ENCODE measurements at places on chromosomes 6 and 20. TPM values are rescaled to one million over a fixed set of nuclear protein-coding genes. Genes with fewer than 3 reads are reported as not detected.

Gene ZNF391
- 12.9 TPM for polyA plus RNA-seq

Gene C6orf141
- polyA plus RNA-seq, result 1.3 TPM

Gene LZTS3
- 21.5 TPM for polyA plus RNA-seq

Gene CST4
- polyA plus RNA-seq, result not detected

Gene PKHD1
- polyA plus RNA-seq, result 34.3 TPM

Gene PNLDC1
- polyA plus RNA-seq, result 0.14 TPM

GRCh38 chr6:16319813-16320532 is 81.6 kb downstream of the GMPR start:
- no peak for DNase-seq

DNA sequence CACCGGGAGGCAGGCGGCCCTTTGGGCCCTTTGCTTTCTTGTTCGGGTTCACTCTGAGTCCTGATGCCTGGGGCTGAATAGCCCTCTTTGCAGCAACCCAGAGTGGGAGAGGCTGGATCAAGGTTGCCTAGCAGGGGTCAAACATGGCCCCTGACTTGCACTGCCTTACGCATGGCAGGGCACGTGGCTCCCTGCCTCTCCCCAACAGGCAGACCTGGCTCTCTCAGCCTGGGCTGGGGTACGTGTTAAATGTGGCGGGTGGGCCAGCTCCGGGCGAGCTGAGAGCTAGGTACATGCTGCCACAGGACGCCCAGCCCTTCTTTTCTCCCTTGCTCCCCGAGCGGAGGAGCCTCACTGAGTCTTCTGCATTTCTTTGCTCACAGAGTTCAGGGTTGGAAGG is 7.3 kb downstream of the C6orf132 start:
- no peak for DNase-seq

DNA sequence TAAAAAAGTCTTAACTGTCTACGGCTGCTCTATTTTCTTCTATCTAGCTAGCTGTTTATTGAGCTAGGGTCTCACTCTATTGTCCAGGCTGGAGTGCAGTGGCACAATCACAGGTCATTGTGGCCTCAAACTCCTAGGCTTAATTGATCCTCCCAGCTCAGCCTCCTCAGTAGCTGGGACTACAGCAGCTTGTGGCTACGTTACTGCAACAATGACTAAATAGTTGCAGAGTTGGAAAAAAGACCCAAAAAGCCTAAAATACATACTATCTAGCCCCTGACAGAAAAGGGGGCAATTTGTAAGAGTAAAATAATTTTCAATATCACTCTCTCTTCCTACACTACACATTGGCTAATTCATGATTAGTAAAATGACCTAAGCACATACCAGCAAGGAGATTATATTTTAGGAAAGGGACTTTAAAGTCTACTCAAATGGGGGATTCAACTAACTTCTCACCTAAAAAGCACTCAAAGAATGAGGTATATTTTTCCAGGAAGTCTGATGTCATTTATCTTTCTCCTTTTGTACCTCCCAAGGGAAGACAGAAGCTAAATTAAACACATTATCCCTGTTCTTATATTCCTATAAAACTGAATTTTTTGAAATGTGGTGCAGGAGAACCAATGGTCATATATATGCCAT is 82.8 kb downstream of the ZMYND8 start:
- no peak for DNase-seq

GRCh38 chr6:166006900-166007301 is 160.8 kb downstream of the TBXT start:
- no peak for DNase-seq

DNA sequence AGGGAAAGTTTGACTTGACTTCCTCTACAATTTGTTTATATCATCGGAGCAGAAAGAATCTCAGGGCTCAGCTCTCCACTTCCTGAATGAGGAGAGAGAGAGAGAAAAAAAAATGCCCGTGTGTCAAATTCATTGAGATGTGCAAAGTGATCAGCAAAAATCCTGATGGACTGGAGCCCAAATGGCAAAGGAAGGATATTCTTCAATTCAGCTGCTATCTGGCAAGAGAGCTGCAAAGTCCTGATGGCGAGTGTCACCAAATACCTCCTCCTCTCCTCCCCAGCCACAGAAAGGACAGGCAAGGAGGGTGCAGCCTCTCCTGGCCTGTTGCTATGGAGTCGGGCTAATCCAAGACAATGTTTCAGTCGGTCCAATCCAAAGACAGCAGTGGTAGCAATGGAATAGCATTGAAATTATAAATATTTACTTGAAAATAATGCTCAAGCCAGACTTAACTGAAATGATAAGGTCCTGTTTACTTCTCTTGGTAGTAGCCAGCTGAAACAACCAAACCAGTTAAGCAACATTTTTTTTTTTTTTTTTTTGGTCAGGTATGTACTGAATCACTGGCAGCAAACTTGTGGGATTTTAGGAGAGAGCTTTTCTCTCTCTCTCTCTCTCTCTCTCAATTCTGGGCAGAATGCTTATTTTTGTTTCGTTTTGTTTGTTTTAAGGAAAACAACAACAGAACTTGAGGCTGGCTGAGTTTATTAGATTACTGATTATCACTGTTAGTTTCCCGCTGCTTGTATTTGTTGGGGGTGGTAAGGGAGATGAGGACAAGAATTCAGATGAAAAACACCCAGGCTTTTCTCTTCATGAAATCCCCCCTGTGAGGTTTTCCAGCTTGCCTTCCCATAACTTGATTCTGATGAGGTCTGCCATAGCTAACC is 204.2 kb downstream of the BCAS1 start:
- no peak for DNase-seq

GRCh38 chr20:50438986-50439407 is 71.2 kb upstream of the PTPN1 start:
- DNase-seq, result no peak

GRCh38 chr6:117837261-117837660 is 69.8 kb upstream of the SLC35F1 start:
- no peak for DNase-seq

DNA sequence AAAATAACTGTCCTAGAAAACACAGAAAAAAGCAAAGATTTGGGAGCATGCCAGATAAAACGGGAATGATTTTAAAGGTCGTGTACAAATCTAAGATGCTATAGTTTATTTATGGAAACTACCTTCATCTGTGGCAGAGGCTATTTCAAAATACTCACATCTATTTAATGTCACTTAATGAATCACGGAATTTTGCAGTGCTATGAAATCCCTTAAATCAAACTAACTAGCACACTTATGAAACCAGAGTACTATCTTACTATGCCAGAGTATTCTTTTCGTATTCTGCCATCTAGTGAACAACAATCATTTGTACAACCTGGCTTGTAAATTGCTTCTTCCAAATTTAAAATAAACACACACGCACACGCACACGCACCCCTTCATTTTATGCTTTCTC is 77.9 kb upstream of the BMP5 start:
- DNase-seq, result no peak

- DNase-seq, result no peak
These were observed 36.4 kb upstream of the UTRN start for GRCh38 chr6:144248476-144249301.

DNA sequence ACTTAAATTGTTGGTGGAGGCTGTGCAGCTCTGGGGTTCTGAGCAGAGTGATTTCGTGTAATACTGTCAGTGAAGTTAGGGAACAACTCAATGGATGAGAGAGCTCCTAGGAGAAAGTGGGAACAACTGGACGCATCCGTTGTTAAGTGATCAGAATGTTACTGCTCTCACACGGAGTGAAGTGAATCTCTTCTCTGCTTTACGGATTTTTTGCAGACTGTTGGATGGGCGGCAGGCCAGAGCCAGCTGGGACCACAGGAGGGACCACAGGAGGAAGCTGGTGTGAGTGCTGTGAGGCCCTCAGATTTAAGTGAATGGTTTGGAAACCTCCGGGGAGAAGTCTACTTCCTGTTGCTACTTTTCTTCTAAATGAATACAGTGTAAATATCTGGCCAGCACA is 23.7 kb upstream of the PPP1R14C start:
- DNase-seq, result no peak

DNA sequence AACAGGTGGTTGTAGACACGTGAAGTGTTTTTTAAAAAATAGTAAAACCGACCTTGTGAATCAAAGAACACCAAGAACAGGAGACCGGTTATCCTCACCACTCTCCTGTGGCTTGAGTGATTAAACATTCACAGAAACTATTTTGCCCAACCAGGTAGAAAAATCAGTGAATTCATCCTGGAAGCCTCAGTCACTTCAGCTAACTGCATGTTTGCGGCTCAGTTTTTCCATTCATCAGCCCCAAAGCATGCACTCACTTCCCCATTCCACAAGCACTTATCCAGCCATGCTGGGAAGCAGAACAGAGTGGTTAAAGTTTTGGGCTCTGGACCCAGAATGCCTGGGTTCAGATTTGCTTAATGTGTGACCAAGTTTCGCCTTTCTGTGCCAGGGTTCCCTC is 2.4 kb downstream of the LRRN4 start:
- no peak for DNase-seq

GRCh38 chr20:63682384-63683139 is 13.9 kb upstream of the TNFRSF6B start:
- no peak for DNase-seq

DNA sequence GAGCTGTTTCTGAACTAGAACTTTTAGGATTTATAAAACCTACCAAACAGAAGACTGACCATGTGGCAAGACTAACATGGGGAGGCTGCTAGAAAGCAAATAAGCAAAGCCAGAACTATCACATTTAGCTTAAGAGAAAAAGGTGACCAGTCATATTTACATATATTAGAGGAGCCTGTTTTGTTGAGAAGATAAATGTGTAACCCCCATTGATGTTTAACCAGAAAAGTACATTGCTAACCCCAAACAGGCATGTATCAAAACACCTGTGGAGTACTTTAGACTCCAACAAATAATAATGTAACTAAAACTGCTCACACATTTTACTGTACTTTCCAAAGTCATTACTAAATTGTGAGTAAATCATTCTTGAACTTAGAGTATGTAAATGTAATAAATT is 35.0 kb downstream of the AKIRIN2 start:
- no peak for DNase-seq

- DNase-seq, result no peak
These were observed 156.1 kb upstream of the LRFN2 start for GRCh38 chr6:40743226-40743625.

- no peak for DNase-seq
These were observed 1198.4 kb upstream of the CITED2 start for GRCh38 chr6:140572867-140573266.

- no peak for DNase-seq
These were observed 5.5 kb downstream of the TCF19 start for GRCh38 chr6:31163922-31164321.

GRCh38 chr6:150575836-150576235 is 23.8 kb upstream of the PLEKHG1 start:
- DNase-seq, result no peak

Data from renal cortex interstitium (tissue), 15 donors.